ENCODE measurements at places on chromosomes 5 and 9.
A peak's percentile ranks its signal among the peaks of the same experiment; 100 is the strongest.

GRCh38 chr9:93898502-93899426 lies 56.4 kb downstream of the BARX1 start:
- no peak for DNase-seq

DNA sequence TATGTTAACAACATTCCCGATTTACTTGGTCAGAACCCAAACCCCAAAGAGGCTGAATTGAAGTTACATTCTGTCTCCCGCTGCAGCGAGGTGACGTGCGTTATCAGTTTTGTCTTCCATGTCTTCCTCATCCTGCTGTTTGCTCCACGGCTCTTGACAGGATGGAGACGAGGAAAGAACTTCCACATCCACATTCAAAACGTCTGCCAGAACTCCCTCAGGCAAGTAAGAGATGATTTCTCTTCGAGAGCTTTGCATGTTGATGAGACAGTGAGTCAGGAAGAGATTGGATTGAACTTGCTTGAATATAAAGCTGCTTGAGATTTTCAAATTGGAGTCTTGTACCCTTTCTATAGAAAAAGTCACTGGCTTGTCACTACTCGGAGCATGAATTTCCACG lies 242.6 kb downstream of the AUH start:
- DNase-seq: peak; percentile 37

DNA sequence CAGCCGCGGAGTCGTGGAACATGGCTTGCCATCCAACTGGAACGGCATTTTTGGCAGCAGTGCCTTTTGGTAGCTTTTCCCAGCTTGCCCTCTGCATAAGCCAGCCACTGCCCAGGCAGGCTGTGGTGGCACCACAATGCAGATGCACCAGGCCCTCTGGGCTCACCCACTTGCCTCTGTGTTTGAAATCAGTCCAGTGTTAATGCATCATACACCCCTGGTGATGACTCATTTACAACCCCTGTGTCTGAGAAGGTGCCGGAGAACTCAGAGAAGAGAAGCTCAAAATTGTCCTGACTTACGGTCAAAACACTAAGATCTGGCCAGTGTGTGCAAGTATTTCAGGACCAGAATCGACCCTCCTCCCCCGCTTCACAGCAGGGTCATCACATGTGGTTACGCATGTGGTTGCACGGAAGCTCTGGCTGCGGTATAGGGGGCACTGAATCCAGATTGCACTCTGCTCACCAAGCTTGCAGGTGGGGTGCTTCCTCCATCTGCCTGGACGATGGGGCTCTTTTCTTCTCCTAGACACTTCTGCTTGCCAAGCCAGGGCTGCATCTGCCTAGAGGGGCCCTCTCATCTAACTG lies 66.5 kb upstream of the SMIM15 start:
- peak; percentile 16 for DNase-seq

- DNase-seq: no peak
These were observed 279.0 kb upstream of the TLE4 start for GRCh38 chr9:79292731-79293280.

- DNase-seq: peak; percentile 50
These were observed 113.6 kb downstream of the DPYSL3 start for GRCh38 chr5:147396070-147396823.

GRCh38 chr5:117161718-117162335 lies 587.2 kb upstream of the SEMA6A start:
- DNase-seq: no peak

Measured in amniotic epithelial cell (primary cell).